ENCODE measurements at places on chromosomes 13 and 19.

GRCh38 chr19:28971049-28971448 lies 241.9 kb downstream of the UQCRFS1 start:
- DNase-seq = no peak

- no peak for DNase-seq
These were observed 848 bp upstream of the CEBPA start for GRCh38 chr19:33302974-33303790.

GRCh38 chr19:46950526-46951170 lies 69.0 kb upstream of the NPAS1 start:
- no peak for DNase-seq

DNA sequence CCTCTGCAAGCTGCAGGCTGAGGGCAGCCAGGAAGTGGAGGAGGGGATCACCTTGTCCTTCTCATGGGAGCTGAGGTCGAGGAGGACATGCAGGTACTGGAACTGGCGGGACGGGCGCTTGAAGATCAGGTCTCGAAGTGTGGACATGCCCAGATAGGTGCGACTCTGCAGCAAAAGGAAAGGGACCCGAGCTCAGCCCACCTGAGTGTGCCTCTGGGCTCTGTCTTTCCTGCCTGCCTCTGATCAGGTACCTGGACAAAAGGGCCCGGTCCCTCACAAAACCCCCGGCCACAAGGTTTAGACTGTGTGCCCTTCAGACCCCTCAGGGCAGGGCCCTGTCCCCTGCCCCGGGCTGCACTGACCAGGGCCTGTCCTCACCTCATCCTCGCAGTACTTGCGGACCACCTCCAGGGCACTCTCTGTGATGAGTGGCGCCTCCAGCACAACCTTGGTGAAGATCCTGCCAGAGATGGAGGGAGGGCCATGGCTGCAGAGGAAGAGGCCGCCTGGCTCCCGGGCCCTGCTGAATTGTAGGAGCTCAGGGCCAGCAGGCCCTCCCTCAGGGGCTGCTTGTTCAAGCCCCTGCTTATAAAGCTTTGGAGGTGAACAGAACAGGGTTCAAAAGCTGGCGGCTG lies 12.5 kb upstream of the RSPH6A start:
- no peak for DNase-seq

- DNase-seq = no peak
These were observed 31.2 kb downstream of the CBY2 start for GRCh38 chr13:45733361-45733760.

- no peak for DNase-seq
These were observed 98.3 kb downstream of the SLC7A1 start for GRCh38 chr13:29497137-29497654.

GRCh38 chr13:68551701-68552522 lies 1321.8 kb upstream of the PCDH9 start:
- no peak for DNase-seq

GRCh38 chr13:91270031-91270430 lies 77.5 kb upstream of the MIR17HG start:
- no peak for DNase-seq

DNA sequence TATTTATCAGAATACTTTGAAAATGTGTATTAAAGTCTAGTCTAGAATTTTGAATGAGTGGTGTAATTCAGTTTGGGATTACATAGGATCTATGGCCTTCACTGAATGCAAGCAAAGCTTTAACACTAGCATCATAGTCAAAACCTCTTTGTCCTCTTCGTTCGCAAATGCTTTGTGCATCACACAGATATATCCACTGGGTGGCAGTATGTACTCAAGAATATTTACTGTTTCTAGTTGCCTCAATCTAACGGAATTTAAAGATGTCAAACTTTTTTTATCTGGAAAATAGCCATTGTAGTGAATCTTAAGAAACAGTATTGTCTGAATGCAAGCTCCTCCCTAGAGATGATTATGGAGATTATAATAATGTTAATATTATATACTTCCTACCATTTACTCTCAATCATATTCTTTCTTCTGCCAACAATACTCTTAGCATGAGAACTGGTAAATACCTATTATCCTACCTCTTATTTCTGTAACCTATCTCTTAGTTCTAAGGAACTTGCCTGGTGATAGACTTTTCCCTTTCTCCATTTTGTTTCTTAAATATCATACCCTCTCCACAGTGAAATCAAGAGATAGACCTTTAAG lies 25.8 kb downstream of the LACC1 start:
- no peak for DNase-seq

- DNase-seq = no peak
These were observed 25.8 kb upstream of the MEDAG start for GRCh38 chr13:30880151-30880855.

DNA sequence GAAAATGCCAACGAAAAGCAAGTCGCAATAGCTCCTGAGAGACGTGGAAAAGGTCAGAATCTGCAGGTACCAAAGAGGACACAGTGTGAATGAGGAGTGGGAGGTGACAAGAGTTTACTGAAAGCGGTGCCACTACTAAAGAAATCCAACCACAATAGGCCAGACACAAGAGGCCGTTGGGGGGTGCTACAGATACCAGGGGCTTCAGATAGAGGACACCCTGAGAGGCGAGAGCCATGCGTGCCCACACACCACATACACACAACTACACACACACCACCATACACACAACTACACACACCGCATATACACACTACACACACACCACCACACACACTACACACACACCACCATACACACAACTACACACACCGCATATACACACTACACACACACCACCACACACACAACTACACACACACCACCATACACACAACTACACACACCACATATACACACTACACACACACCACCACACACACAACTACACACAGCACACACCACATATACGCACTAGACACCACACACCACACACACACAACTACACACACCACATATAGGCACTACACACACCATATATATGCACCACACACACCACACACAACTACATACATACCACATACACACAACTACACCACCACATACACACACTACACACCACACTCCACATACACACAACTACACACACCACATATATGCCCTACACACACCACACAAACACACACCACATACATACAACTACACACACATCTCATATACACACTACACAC lies 28.5 kb downstream of the CRYL1 start:
- DNase-seq = no peak

DNA sequence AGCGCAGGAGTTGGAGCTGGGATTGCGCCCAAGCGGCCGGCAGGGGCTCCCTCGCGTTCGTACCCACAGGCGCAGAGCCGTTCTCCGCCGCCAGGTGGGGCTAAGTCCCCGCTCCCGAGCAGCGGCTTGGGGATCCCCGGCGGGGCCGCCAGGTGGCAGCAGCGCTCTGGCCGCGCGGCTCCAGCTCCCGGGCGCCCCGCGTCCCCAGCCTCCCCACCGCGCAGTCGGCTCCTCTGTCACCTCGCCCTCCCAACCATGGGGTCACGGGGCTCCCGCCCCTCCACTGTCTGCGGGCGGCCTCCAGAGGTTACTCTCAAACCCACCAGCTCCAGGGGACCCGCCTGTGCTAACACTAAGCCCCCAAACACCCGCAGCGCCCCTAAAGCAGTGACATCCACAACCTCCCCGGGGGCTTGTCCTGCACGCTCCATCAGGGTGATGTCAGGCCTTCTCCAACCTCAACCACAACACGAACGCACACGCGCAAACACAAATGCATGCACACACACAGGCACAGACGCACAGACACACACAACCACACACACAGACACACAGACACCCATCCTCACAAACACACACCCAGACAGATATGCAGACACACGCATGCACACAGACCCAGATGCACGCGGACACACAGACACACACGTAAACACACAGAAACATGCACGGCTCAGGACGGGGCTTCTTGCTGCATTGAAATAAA lies 18.4 kb upstream of the KCTD15 start:
- no peak for DNase-seq

GRCh38 chr19:15507068-15508034 lies 974 bp upstream of the CYP4F22 start:
- no peak for DNase-seq

DNA sequence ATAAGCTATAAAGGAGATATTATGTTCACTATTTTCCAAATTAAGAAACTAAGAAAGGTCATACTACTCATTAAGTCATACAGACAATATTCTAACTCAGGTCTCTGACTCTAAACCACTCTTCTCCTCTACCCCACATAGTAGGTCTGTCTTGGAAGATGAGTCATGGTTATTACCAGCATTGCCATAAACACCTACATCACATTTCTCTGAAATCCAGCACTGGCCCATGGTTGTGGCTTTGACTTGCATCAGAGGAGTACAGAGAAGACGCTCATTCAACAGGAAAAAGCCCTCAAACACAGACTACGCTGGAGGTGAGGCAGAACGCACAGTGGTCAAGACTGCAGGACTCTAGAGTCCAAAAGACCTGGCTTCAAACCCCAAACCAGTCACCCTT lies 476.8 kb downstream of the COG6 start:
- no peak for DNase-seq

GRCh38 chr19:33621811-33622504 lies at the start of gene CHST8:
TSS of gene CHST8 (plus strand) at chr19:33621953. CDS start at chr19:33689262, 67,309 bp downstream.
- DNase-seq = no peak

DNA sequence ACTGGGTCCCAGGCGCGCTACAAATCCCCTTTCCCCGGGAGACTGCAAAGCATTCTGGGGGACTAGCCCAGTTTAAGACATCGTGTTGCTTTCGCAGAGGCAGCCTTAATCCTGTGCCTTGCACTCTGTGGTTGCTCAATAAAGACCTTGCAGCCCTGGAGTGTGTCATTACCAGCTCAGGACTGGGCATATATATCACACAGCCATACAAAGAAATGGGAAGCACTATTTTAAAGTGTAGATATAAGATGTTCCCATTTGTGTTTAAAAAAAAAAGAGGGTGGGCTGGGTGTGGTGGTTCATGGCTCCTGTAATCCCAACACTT lies 11.1 kb downstream of the NAPA start:
- no peak for DNase-seq

DNA sequence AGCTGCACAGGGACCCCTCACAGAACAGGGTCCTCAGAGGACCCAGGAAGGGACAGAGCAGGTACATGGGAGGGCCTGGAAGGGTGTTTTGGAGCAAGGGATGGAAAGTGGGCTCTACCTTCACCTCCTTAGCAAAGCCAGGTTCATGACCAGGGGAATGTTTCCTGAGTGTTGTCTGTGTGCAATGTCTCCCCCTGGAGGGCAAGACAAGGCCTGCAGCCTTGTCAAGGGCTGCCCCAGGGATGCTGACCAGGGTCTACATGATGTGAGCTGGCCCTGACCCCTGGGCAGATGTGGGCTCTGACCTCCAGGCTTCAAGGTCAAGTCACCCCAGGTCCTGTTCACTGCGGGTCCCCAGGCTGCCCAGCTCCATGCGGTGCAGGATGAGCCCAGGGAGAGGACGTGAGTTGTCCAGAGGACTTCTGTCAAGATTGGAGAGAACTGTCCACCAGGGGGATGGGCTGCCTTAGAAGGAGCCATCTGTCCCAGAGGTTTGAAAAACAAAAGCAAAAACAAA lies 1.0 kb upstream of the CEACAM1 start:
- no peak for DNase-seq

- no peak for DNase-seq
These were observed 30.9 kb upstream of the PSG9 start for GRCh38 chr19:43300206-43300605.

All from AG04449 (cell line).